ENCODE measurements at places on chromosomes 11 and 22.

GRCh38 chr22:25623310-25623734 lies 58.8 kb downstream of the GRK3 start:
- no peak for DNase-seq

DNA sequence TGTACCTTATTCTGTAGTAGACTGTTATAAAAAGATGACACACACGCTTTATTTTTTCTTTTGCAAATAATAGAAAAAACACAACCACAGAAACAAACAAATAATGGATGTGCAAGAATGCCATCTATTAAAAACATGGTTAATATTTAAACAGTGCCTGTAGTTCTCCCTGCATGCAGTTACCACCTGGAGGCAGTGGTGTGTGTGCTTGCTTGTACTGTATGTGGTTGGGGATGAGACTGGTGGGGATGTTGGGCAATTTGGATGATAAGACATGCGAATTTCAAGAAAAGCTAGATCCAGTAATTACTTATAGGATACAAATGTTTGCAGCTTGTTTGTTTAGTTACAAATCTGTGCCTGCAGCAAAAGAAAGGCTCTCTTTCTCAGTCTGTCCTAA lies 3.6 kb downstream of the C11orf87 start:
- DNase-seq, result no peak

GRCh38 chr22:27385261-27385998 lies 416.1 kb downstream of the MN1 start:
- DNase-seq, result no peak

DNA sequence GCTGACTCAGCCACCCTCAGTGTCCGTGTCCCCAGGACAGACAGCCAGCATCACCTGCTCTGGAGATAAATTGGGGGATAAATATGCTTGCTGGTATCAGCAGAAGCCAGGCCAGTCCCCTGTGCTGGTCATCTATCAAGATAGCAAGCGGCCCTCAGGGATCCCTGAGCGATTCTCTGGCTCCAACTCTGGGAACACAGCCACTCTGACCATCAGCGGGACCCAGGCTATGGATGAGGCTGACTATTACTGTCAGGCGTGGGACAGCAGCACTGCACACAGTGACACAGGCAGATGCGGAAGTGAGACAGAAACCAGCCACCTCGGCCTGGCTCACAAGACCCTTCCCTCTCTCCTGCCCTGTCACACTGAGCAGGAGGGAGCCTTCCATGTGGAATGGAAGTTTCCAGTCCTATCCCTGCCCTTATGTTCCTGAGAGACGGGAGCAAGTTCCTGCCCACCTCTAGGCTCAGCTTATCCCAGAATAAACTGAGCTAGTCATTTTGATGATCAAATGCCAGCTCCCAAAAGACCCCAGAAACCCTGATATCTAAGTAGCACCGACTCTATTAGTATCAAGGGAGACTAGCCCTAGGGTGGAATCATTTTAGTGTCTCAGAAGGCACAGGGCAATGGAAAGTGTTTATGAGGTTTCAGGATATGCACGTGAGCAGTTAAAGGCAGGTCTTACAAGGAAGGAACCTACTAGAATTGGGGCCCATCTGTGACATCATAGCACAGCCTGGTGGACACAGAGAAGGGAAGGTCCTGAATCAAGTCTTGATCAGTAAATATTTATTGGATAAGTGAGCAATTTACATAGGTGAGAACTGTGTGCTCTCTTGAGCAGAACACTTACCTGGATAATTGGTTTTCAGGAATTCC lies 6.3 kb upstream of the IGLL5 start:
- no peak for DNase-seq

- no peak for DNase-seq
These were observed 740.9 kb downstream of the NTM start for GRCh38 chr11:132111316-132111715.

DNA sequence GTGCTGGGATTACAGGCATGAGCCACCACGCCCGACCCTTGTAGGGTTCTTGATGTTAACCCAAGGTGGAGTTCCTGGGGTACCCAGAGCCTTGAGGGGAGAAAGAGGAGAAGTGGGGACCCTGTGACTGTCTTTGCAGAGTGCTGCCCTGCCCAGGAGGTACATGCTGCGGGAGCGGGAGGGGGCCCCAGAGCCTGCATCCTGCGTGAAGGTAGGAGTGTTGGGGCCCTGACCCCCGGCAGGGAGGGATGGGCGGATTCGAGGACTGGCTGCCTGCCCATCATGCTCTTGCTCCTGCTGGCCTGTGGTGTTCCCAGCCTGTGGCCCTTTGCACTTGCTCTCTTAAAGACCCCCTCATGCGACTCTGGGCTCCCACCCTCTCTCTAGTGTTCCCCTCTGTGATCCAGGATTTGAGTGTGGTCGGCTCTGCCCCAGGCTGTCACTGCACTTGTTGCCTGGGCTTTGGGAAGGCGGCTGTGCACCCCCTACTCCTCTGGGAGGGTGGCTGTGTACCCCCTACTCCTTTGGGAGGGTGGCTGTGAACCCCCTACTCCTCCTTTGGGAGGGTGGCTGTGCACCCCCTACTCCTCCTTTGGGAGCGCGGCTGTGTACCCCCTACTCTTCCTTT lies 4.5 kb downstream of the SCO2 start:
- no peak for DNase-seq

DNA sequence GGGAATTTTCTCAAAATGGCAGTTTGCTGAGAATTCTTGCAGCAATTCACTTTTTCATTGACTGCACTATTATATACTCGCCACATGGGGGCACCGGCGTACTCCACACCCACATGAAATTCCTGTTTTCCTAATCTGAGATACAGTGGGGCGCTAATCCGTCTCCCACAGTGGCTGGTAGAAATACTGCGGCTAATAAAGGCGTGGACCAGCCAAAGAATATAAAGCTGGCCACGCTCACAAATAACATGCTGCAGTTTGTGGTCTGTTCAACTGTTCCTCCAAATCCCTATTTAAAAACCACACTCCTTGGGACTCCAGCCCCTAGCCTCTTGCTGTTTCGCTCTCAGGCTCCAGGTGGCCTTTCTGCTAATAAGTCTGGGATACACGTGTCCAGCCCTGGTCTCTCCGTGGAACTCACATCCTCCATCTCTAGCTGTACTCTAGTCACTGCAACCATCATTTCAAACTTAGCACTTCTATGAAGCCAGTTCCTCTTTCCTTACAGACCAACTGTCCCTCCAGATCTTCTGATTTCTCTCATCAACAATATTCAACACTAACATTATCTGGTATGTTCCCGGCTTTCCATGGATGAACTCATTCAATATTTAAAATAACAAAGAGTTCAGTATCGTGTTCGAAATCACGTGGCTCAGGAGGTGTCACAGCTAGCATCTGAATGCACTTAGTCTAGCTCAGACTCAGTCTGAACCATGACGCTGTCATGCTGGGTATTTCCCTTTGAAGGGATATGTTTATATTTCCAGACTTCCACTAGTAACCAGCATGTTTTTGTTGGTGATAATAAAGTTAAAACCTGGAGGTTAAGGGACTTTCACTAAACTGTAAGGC lies 22.0 kb downstream of the TBRG1 start:
- DNase-seq, result peak; percentile 57

DNA sequence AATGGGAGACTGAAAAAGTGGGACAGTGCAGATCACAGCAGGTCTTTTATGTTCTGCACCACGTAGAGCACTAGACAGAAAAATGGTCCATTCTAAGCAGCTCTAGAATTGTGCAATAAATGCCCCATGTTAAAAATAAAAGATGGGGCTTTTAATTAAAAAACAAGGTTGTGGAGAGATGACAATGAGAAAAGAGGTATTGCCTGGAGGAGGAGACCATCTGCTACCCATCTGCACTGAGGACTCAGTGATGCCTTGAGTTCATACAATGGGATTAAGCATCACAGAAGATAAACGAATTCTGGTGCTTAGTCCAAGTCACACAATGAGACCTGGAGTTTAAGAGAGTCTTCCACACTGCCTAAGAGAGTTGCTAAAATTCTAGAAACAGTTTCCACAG lies 73.6 kb downstream of the PAK1 start:
- DNase-seq, result no peak

GRCh38 chr11:102921587-102922220 lies 33.8 kb downstream of the MMP13 start:
- no peak for DNase-seq

- DNase-seq, result no peak
These were observed 99.3 kb downstream of the CWC15 start for GRCh38 chr11:94873916-94874540.

DNA sequence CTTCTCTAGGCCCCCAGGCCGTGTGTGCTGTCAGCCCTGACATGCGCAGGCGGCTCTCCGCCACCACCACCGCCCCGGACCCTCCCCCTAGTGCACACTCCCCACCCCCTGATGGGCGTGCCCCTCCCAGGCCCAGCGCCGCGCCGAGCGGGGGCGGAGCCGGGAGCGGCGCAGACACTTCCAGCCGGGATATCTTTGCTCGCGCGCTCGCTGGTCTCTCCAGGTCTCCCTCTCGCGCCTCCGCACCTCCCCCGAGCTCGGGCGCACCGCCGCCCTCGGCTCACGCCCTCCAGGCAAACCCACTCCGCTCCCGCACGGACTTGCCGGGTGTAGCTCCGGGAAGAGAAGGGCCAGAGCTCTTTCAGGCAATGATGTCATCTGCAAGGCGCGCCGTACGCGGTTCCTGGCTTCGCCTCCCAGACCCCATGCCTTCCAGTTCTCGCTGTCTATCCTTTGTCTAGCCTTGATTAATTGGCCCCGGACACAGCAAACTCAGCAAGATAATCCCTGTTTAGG lies at the start of gene SCN3B:
Gene SCN3B, minus strand, starts transcription at position 59 of the 516 bp plus-strand sequence. CDS start 823 bp downstream, outside the sequence.
- peak; percentile 77 for DNase-seq

DNA sequence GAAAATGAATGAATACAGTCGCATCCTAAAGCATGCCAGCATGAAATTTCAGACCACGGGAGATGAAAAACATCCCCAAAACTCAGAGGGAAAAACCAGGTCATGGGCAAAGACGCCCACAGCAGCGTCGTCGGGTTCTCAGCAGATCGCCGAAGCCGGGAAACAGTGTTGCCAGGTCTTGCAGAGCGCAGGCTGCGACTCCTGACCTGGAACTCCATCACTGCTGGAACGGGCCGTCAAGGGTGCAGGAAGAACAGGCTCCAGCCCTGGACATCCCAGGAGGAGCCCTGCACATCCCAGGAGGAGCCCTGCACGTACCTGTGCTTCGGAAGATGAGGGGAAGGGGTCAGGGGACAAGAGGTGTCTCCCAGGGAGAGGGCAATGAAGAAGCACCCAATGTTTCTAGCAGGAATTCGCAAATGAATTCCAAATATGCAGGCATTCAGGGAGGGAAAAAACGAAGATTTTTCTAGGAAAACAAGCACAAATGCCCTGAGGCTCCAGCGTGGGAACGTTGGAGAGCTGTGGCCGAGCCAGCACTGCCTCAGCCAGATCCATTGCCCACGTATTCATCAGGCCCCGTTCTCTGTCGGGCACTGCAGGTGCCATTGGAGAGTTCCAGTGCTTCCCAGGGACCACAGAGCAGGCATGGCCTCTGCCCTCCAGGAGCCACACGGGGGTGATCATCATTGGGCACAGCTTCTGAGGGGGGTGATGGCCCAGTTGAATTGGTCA lies 1110.4 kb downstream of the BRD1 start:
- DNase-seq, result no peak

- no peak for DNase-seq
These were observed 121.5 kb upstream of the B3GAT1 start for GRCh38 chr11:134533511-134533910.

DNA sequence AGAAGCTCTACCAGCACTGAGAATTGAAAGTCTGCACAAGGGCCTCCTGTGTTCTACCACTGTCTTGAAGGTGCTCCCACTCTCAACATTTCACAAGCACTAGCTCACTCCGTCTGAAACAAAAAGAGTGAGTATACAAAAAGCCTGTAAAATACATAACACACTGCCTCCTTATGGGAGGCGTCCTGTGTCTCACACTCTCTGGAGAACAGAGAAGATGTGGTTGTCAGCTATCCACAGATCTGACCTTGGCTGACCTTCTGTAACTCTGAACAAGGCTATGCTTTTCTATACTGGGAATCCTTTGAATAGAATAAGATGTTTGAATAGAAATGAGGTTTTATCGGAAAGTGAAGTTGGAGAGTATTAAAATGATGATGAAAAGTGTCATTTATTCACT lies 171.3 kb upstream of the TMEM45B start:
- DNase-seq, result no peak

- DNase-seq, result no peak
These were observed 15.6 kb downstream of the GRAMD4 start for GRCh38 chr22:46635756-46636155.

DNA sequence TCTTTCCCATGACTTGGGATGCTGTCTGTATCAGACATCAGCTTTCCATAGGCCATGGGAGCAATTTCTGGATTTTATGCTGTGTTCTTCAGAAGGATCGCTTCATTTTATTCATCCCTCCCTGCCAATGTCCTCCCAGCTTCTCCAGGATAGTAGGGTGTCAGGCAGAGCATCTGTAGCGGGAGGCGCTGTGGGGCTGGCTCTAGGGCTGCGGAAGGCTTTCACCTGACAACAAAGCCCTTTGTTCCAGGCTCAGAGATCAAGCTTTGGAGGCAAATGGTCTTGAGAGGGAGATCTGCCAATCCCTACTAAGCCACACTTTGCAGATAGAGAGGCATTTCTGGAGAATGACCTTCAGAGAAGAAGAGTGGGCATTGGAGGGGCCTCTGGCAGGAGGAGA lies 29.5 kb upstream of the FTH1 start:
- DNase-seq, result no peak

- peak; percentile 97 for DNase-seq
These were observed at the start of gene ZDHHC5 for GRCh38 chr11:57667736-57668433. Gene ZDHHC5, plus strand, starts transcription at chr11:57668114. Its CDS starts 4,977 bp downstream, at chr11:57673091.

DNA sequence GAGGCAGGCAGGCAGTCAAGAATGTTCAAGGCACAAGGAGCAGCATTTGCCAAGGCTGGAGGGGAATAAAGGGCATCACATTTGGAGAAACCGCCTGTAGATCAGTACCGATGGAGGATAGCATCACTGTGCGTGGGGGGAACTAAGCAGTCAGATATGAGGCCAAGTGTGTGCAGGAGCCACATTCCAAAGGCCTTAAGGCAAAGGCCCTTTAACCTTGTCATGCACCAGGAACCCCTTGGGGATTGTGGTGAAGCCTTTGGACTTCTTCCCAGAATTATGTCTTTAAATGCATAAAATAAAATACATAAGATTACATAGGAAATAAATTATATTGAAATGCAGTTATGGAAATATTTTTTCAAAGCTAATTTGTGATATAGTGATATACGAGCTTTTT lies 532.1 kb downstream of the BUD13 start:
- peak; percentile 68 for DNase-seq

- no peak for DNase-seq
These were observed 3.6 kb upstream of the CCDC81 start for GRCh38 chr11:86370922-86371594.

DNA sequence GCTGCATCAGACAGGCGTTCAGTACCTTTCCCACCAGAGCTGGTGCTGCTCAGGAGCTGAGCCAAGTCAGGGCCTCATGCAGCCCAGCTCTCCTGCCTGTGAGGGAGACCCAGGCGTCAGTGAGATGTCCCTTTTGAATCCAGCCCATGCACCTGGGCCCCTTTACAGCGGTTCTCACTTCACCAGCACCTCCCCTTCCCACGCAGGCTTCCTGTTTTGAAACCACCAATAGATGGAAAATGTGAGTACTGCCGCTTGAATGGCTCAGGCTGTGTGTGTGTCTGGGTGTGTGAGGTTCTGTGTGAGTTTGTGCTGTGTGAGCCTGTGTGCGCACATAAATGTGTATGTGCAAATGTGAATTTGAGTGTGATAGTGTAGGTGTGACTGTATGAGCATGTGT lies 88.4 kb downstream of the UBASH3B start:
- no peak for DNase-seq
